SHP77 treated with DMSO at 0.1 percent for 48 hours (cell line): ENCODE measurements at places on chromosomes 6 and 20.

DNA sequence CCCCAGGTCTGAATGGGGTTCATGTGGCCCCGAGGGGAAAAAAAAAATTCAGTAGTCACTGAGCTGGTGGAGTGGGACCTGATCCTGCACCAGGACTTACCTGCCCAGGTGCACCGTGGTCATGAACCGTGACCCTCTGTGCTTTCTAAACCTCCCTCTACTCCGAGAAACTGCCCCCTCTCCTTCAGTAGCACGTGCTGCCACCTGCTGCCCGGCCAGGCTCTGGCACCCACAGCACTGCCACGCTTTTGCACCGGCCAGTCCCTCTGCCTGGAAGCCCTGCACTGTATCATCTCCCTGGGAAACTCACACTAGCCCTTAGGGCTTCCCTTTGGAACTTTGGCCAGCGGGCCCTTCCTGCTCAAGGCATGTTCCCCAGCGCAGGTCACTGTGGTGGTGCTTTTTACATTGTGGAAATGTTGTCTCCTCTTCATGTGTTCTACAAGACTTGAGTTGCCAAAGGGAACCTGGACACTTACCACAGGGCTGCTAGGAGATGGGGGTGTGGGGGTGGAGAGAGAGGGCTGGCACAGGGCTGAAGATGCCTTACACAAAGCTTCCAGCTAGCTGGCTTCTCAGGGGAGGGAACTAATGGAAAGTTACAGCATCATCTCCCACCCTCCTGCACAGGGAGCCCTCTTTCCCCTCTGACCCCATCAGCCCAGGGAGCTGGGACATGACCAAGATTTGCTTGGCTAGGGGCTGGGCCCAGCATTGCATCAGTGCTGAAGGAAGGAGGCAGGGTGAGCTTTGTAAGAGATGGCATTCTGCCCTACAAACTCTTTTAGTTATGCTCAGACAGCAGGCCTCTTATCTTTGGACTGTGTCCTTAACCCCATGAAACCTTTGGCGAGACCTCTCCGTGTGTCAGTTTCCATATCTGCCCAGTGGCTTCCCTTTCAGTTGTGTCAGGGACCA, 2.5 kb upstream of the PTPRT start:
- no peak for DNase-seq

- DNase-seq = no peak
Observed at GRCh38 chr6:28496099-28496779, 19.4 kb downstream of the GPX6 start.

DNA sequence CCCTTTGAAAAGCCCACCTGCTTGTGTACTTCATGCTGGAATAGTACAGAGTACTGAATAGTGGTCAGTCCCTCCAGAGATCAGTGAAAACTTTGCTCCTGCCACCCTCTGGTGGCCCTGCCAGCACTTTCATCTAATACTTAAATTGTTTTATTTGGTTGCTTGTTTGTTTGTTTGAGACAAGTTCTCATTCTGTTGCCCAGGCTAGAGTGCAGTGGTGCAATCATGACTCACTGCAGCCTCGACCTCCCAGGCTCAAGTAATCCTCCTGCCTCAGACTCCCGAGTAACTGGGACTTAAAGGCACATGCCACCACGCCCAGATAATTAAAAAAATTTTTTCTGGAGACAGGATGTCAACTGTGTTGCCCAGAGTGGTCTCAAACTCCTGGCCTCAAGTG, 9.1 kb downstream of the FAM83D start:
- no peak for DNase-seq

DNA sequence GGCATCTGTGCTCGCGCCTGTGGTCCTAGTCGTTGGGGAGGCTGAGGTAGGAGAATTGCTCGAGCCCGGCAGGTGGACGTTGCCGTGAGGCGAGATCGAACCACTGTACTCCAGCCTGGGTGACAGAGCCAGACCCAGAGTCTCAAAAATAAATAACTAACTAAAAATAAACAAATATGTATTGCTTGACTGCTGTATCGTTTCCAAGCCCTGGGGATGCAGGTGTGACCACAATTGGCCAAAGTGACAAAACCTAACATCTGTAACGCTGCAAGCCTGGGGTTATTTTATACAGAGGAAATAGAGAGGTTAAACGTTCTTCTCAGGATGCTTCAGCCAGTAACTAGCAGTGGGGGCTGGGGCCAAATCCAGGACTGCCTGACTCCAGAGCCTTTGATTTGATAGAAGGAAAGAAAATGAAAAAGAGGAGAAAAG, 1.9 kb upstream of the SRSF3 start:
- no peak for DNase-seq

DNA sequence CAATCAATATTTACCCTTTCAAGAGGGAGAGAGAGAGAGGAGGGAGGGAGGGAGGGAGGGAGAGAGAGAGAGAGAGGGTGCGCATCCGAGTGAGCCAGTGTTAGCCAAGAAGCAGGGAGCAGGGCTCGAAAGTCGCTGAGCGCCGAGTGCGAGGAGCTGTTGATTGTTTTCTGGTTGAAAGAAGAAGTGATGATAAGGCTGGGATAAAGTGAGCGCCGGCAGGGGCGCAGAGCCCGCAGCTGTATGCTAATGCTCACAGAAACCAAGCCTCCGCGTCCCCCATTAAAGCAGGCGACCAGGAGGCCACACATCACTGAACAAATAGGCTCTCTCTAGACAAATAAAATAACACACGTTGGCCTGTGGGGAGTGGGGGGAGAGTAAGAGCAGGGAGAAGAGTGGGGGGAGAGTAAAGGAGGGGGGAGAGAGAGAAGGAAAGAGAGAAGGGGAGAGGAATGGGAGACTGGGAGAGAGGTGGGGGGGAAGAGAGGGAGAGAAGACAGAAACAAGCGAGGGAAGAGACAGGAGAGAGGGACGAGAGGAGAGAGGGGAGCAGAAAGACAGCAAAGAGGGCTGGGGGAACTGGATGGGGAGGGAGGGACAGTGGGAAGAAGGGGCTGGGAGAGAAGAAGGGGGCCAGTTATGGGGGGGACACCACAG, 5.0 kb upstream of the INSM1 start:
- DNase-seq = peak; percentile 97

DNA sequence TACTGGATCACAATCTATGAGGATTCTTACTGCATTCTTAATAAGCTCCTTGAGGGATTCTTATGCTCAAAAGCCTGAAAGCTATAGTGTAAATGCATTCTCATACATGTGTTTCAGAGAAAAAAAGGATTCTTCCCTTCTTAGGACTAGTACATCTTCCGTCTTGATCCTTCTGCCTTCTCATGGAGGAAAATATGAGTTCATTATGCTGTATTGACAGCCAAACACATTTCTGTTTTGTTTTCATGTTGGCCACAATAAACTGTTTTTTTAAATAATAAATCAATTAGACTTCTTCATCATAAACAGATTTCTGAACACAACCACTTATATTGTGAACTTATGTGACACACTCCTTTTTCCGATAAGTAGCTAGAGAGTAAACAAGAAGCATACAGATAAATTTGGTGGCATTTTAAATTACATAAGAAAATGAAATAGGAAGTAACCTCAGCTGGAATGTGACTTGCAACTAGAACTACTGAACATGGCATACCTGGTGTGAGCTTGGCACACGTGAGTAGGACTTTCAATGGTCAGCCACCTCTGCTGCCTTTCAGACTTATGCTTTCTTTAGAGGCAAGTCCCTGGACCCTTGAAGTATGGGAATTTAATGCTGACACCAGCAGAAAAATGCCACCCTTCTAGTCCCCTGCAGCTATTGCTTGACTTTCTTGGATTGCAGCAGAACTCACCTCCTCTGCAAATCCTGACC, 350.4 kb downstream of the BCKDHB start:
- no peak for DNase-seq

DNA sequence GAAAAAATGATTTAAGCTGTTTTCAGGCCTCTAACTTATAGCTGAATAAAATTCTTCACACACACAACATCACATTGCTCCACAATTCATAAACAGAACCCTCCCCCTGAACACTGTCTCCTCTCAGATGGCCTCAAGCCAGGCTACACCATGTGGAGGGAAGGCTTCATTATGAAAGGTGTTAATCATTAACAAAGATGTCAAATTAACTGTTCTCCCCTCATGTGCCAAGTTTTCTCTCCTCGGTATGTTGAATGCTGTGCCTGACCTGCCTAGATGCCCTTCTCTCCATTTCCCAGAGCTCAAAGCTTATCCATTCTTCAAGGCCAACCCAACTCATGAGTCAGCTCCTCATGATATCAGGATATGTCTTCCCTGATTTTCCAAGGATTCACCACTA, 210.4 kb downstream of the GMDS start:
- DNase-seq = no peak
